ENCODE measurements at places on chromosomes 4 and X. TPM values are rescaled to one million over a fixed set of nuclear protein-coding genes. Genes with fewer than 3 reads are reported as not detected.

DNA sequence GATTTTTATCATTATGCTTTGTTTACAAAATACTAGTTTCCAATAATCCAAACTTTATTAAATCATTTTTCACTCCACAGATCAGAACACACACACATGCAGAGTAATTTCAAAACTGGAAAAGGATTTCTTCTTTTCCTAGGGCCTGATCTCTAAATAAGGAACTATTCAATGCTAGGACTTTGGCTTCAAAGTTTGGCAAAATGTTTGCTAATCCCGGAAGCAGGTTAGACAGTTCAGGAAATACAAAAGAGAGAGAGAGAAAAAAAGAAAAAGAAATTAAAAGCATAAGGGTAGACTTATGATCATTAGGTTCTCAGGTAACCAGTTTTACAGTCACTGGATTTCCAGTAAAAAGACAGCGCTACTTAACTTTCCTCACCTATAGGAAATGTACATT, 211.0 kb downstream of the DCLK2 start:
- no peak for DNase-seq

DNA sequence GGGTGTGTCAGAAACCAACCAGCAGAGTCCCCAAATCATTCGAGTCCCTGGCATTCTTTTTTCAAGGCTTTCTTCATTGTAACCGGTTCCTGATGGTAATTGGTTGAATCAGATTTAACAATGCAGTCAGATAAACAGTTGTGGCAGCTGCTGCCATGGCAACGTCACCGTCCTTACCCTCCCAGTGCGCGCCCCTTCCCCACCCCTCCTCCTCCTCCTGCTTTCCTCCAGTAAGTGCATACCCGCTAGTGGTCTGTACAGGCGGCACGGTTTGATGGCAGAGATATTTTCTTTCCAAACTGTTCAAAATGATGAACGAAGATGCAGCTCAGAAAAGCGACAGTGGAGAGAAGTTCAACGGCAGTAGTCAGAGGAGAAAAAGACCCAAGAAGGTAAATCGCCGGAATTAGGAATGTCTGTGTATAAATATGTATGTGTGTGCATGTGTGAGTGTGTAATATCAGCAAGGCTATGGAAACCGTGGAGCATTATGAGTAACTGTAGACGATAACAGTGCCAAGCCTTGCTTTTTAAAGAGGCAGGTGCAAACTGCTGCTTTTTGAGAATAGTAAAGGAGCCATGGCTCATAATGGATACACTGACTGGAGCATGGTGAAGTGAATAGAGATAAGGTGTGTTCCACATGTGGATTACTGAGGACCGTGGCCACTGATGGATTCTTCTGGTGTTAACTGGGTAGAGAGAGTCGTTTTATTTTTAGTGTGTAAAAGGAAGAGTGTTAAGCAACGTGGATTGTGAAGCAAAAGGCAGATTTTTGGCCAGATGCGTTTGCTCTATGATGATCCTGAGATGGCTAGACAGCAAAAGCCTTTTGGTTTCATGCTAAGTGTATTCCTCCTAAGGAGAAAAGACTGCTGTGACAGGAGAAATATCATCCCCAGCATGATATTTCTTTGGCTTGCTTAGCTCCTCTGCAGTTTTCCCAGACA, at the start of gene ANK2:
Gene ANK2 (plus strand): TSS at position 233 of the 950 bp plus-strand sequence. CDS start 76 bp downstream, at position 309.
- no peak for DNase-seq

Gene AWAT2
- 10.4 TPM for total RNA-seq

GRCh38 chrX:112120721-112121120, 38.1 kb upstream of the TRPC5 start:
- no peak for DNase-seq

DNA sequence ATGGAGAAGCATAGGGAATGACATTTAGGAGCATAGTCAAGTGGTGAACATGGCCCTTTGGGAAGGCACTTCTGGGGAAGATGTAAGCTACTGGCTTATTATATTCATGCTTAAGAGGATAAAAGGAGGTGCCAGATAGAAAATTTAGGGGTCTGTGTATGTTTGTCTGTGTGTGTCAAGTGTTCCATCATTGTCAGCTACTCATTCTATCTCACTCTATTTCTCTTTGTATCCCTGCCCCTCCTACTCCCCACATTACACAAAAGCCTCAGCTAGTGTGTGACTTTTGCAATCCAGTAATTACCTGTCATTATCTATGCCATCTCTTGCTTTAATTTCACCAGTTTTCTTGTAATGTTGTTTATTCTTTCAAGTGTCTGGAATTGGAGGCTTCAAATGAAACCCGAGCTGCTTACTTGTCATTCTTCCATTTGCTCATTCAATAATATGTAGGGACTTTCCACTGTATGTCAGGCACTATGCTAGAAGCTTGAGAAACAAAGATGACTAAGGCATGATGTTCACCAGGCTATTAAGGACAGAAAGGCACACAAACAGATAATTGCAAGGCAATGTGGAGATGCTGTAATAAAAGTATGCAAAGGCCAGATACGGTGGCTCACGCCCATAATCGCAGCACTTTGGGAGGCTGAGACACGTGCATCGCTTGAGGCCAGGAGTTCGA, 229.8 kb upstream of the TEX13C start:
- no peak for DNase-seq

Gene C4orf51
- not detected for total RNA-seq

- no peak for DNase-seq
These were observed 93.7 kb upstream of the MSX1 start for GRCh38 chr4:4765811-4766210.

DNA sequence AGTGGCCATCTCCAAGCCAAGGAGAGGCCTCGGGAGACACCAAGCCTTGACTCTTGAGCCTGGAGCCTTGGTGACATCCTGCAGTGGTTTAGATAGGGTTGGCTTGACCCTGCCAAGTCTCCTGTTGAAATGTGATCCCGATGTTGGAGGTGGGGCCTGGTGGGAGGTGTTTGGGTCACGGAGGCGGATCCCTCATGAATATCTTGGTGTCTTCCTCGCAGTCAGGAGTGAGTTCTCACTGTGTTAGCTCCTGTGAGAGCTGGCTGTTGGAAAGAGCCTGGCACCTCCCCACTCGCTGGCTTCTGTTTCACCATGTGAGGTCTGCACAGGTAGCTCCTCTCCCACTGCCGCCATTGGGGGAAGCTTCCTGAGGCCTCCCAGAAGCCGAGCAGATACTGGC, 38.8 kb downstream of the ADRA2C start:
- no peak for DNase-seq

Gene SCML1
- total RNA-seq: 11.6 TPM

DNA sequence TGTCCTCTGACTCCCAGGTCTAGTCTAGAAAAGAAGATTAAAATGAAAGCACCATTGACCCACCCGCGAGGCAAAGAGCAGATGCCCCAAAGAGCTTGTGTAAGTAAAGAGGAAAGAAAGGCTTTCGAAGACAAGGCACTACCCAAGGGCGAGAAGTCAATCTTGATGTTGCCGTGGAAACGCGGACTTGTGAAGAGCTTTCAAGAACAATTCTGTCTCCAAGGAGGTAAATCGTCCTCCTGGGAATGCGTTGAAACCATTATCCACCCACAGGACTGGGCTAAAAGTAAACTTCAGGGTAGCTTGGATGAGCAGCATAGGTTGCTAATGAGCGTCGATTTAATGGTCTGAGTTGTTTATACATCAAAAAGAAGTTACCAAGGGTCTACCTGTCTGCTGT, 189.3 kb downstream of the DHRSX start:
- no peak for DNase-seq

Gene MAGEA2B
- total RNA-seq: not detected

DNA sequence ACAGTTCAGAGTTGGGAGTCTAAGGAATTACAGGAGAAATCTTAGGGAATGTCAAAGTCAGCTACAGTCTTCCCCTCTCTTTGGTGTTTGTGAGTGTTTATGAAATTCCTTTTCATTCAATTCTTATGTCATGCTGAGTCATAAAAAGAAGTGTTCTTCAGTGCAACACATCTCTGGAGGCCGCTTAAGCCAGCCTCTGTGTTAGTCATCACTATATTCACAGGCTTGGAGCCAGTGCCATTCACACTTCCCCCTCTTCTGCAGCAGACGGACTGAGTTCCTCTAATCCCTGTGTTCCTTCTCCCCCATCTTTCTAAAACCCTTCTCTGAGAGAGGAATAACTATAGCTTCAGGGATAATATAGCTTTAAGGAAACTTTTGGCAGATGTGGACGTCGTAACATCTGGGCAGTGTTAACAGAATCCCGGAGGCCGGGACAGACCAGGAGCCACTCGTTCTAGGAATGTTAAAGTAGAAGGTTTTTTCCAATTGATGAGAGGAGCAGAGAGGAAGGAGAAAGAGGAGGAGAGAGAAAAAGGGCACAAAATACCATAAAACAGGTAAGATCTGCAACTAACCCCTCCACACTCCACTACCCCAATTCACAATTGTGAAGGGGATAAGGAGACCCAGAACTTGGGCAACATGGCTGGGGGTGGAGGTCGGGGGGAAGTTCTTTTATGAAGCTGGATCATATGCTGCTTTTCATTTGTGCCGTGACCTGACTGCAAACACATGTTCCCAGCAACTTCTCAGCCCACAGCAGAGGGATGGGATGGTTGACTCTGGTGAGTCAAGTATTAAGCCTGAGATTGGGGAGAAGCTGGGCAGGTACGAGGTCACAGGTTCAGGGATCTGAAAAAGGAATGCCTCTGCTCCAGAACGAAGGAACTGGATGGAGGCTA, at the start of gene SRPX2:
Gene SRPX2 (plus strand): TSS at position 244 of the 905 bp plus-strand sequence. CDS start 2,124 bp downstream, outside the sequence.
- DNase-seq: no peak

DNA sequence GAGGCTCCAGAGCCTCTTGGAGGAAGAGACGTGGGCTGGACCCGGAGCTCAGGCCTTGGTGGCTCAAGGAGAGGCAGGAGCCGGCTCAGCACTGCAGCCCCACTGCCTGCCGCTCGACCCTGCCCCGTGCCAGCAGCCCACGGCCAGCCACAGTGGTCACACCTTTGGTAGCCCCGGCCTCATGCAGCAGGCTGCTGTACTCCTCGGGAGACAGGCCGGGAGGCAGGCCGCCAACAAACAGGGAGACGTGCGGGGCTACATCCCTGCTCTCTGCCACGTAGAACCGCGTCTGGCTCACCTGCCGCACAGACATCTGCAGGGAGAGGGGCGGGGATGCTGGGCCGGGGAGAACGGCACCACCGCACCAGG, 7.6 kb downstream of the DGKQ start:
- DNase-seq: no peak

DNA sequence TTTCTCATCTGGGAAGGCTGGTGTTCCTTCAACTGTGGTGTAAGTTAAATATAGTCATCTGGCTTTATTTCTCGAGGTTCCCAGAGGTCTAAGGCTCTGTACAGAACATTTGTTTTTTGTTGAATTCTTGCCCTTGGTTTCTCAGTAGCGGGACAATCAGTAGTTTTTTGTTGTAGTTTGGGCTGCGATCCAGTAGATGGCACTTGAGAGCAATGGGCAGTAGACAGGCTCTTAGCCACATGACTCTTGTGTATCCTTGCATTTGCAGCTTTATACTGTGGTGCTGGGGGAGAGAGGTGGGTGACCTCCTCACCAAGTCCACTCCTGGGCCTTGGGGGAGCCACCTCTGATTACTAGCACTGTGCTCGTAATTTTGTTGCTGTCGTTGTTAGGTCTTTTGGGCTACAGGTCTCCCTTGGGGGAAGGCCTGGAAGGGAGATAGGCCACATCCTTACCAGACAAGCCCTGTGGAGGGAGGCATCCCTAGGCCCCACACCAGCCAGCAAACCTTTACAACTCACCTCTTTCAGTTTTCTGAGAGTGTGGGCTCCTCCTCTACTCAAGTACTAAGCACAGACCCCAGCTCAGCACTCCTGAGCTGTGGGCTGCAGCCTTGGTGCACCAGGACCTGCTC, 8.1 kb downstream of the ETDB start:
- peak; percentile 49 for DNase-seq

GRCh38 chr4:69836287-69836686, 23.7 kb downstream of the SULT1E1 start:
- no peak for DNase-seq

GRCh38 chrX:35499071-35499862, 298.9 kb upstream of the MAGEB16 start:
- DNase-seq: no peak

GRCh38 chrX:34053931-34054330, 78.2 kb downstream of the FAM47A start:
- no peak for DNase-seq

GRCh38 chrX:79130857-79131256, 13.6 kb upstream of the GPR174 start:
- DNase-seq: no peak

Gene OTOP1
- 0.37 TPM for total RNA-seq

- no peak for DNase-seq
These were observed 61.0 kb downstream of the ENOPH1 start for GRCh38 chr4:82491251-82491960.

DNA sequence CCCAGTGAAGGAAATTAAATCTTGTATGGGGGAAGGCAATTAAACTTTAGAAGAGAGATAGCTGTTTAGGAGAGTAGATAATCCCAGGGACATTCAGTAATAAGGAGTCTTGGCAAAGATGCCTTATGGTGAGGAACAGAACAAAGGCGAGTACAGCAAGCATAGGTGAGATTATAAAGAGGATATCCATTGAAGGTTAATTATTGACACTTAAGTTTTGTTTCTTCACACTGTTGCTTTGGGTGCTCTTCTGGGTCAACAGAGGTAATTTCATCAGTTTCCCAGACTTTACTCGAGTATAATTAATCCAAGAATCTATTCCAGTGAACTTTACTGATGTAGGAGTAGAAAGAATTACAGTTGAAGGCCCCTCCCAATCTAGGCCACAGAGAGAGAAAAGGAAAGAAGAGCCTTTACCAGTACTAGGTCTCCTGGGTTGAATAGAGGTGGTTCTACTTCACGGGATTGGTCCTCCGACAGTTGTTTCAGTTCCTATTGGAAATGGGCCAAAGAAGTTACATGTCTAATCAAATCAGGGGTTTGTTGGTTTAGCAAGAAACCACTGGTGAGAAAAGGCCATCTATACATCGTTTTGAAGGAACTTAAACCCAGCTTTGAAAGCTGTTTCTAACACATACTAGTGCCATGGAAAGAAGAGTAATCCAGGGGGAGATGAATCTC, 27.2 kb downstream of the EPGN start:
- no peak for DNase-seq

- DNase-seq: no peak
These were observed 60.6 kb upstream of the FAT4 start for GRCh38 chr4:125254106-125254505.

Gene LINC00632
- 25.2 TPM for total RNA-seq

DNA sequence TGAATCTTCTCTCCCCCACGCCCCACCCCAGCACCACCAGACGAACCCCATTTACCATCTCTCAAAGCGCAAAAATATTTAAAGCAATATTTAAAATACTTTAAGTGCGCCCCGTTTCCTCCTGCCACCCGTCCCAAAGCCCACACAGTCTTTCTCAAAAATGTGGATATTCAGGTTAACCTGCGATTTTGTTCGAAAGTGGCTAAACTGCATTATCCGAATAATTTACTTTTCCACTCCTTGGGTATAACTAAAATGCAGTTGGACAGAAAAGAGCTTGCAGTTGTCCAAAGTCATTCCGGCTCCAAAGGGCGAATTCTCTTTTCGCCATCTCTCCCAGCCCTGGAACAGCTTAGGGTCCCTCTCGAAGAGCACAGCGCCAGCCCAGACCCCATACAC, 662 bp downstream of the SMIM43 start:
- DNase-seq: no peak

Data from lower leg skin (tissue), 4 donors.